ENCODE measurements at places on chromosomes 6 and 20. TPM values are rescaled to one million over a fixed set of nuclear protein-coding genes. Genes with fewer than 3 reads are reported as not detected.

Gene C6orf58
- not detected for total RNA-seq

Gene RIPPLY2
- not detected for total RNA-seq

Gene TUBB2B
- total RNA-seq = 2.9 TPM

Gene TMEM14C
- 147 TPM for total RNA-seq

Gene RAET1L
- 27.2 TPM for total RNA-seq

Gene MYLK2
- total RNA-seq = not detected

Gene ULBP1
- 0.05 TPM for total RNA-seq

Gene ABHD16B
- total RNA-seq = not detected

Gene C20orf173
- total RNA-seq = not detected

Gene CTCFL
- total RNA-seq = not detected

Gene PRSS35
- 0.07 TPM for total RNA-seq

Gene HTR1E
- not detected for total RNA-seq

Gene TNFRSF6B
- total RNA-seq = 31.8 TPM

Gene PMEPA1
- total RNA-seq = 28.1 TPM

Gene SDHAF4
- total RNA-seq = 6.7 TPM

Gene TAAR9
- total RNA-seq = not detected

Gene ALDH8A1
- 0.70 TPM for total RNA-seq

Gene ZBTB9
- 3.3 TPM for total RNA-seq

Gene CST5
- not detected for total RNA-seq

Gene HRH3
- not detected for total RNA-seq

Gene RFX6
- not detected for total RNA-seq

Gene CD93
- under 0.01 TPM for total RNA-seq

Gene C4B
- total RNA-seq = 1.1 TPM

Gene CLPSL1
- total RNA-seq = not detected

Gene POU5F1
- total RNA-seq = 0.60 TPM

Gene MDFI
- total RNA-seq = 270 TPM

Gene SLC17A2
- total RNA-seq = not detected

Gene HCRTR2
- total RNA-seq = not detected

Gene ARMH2
- not detected for total RNA-seq

Gene KIF25
- not detected for total RNA-seq

Gene TSPO2
- total RNA-seq = not detected

Gene BPI
- not detected for total RNA-seq

Gene CRISP2
- total RNA-seq = not detected

Gene CLPSL2
- not detected for total RNA-seq

Gene HLA-DQA2
- total RNA-seq = not detected

Gene TOX2
- total RNA-seq = 1.3 TPM

Measured in airway epithelial cell (primary cell).